K562 (cell line): ENCODE measurements at places on chromosomes 12 and 14. TPM values are rescaled to one million over a fixed set of nuclear protein-coding genes. Genes with fewer than 3 reads are reported as not detected.

- no peak for DNase-seq
Measured at GRCh38 chr12:31482816-31483215, 108.1 kb downstream of the DENND5B start.

DNA sequence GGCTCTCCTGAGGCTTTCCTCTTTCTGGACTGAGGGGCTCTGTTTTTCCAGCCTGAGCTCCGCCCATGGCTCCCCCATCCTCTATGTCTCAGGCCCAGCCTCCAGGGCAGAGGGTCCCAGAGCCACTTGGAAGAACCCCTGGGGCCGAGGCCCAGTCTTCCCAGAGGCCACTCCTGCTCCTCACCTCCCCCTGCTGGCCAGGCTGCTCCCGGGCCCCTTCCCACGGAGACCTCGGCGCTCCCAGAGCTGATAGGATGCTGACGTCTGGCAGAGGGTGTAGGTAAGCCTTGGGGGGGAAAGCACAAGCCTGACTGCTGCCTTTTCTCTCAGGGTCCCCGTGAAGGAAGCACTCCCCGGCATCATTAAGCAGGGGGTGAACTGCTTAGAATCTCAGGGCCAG is 51.4 kb downstream of the ERH start:
- DNase-seq: peak; percentile 61

GRCh38 chr14:75640876-75641275 is 19.8 kb downstream of the ERG28 start:
- DNase-seq: no peak

DNA sequence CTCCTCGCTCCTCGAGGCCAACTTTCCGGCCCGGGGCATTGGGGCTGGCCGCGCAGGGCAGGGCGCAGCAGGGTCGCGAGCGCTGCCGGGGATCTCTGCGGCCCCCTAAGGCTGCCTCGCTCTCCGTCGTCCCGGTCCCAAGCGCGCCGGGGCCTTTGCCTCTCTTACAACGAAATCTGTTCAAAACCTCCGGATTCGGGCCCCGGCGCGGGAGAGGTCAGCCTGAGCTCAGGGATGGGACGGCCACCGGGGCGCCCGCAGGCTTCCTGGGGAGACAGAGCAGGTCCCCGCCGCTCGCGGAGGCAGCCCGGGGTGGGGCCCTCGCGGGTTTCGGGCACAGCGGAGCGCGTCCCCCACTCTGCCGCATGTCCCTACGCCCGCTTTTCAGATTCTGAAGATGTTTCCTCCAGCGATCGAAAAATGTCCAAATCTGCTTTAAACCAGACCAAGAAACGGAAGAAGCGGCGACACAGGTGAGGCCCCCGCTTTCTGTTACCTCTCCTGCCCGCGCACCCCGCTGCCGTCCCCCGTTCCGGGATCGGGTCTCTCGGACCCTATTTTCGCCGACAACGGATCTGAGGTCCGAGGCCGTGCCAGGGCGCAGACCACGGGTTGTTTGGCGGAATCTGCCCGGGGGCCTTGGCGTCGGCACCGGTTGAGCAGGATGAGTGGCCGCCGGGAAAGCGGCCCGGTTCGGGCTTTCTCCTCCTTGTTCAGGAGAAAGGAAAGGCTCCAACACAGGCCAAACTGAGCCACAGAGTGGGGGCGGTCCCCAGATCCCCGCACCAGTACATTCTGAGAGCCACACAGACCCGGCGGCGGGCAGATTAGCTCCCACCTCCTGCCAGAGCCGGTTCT is 1.8 kb downstream of the VSX2 start:
- DNase-seq: no peak

GRCh38 chr12:59472273-59472672 is 123.6 kb upstream of the SLC16A7 start:
- no peak for DNase-seq

DNA sequence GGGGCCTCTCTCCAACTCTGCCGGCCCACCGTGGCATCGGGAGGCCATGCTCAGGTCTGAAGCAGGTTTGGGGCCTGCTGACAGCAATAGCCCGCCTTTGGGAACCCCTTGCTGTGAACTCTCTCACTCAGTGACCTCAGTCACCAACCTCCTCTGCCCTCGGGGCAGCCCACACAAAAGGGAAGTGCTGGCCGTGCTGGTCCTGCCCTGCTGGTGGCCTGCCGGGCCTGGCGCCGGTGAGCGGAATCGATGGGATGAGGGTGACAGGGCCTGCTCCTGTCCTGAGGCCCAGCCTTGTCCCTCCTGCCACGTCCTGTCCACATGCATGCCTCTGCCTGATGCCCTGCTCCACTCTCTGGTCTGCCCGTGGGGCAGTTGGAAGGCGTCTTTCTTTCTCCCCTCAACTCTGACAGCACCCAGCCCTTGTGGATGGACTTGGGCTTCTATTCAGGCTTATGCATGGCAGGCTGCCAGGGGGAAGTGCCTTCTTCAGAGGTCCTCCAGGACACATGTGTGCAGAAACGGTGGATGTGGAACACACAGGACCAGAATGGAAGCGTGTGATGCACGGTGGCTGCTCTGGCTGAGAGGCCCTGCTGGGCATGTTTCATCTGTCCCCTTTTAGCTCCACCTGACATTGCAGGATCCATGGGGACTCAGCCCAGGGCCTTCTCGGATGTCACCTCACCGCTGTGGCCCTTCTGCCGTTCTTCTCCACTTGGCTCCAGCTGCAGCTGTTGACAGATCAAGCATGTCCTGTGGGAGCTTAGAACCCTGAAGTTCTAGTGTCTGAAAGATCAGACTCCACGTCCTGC is 31.9 kb downstream of the IL31 start:
- DNase-seq: no peak

- peak; percentile 1 for DNase-seq
Measured at GRCh38 chr14:30223385-30223785, 295.7 kb upstream of the PRKD1 start.

DNA sequence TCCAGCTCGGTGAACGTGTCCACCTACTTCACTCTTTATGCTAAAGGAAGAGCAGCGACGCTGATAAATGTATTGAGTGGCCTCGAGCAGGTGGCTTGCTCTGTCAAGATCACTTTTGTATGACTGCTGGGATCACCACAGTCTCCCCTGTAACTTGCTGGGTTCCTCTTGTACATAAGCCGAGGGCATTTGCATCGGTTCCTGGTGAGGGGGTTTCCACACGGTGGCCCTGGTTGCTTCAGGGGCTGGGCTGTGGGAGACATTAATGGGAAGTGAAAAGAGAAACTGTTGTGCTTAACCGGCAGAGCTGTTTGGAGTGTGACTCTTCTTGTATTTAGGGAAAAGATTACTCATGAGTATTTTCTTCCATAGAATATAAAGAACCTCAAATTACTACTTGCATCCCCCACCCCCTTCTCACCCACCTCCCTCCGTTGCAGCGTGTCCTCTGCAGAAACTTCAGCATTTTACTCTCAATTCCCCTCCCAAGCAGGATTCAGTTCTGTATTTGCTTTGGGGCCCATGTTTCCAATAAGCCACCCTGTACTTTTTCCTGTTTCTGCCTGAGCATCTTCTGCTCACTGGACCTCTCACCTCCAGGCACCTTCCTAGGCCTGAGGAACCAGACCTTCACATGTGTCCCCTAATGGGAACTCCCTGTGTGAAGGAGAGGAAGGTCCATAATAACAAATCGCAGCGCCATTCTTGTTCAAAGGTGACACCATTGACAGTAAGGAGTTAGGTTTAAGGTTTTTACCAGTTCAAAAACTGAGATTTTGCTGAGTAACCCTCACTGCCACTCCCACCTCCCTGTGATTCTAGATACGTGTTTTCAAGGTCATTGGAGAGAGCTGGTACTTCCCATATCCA is 187.0 kb downstream of the ETV6 start:
- no peak for DNase-seq

DNA sequence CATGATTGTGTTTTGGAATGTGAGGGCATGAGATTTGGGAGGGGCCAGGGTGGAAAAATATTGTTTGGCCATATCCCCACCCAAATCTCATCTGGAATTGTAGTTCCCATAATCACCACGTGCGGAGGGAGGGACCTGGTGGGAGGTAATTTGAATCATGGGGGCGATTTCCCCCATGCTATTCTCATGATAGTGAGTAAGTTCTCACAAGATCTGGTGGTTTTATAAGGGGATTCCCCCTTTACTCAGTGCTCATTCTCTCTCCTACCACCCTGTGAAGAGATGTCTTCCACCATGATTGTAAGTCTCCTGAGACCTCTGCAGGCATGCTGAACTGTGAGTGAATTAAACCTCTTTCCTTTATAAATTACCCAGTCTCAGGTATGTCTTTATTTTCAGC is 15.7 kb downstream of the OR10P1 start:
- DNase-seq: no peak

DNA sequence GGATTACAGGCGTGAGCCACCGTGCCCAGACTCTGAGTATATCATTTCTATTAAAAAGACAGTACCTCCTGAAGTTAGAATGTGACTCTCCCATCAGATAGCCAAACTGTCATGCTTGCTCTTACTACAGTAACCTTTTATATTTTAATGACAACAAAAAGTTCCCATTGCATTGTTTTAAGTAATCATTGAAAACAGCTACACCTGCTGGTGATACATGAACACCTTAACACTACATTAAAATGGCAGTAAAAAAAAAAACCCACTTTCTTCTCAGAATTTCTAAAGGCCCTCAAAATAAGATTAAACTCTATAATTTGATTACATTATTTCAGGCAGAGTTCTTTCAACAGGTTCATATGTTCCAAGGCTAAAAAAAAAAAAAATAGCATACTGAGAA is 76.7 kb downstream of the SH2B3 start:
- DNase-seq: no peak

- DNase-seq: no peak
Measured at GRCh38 chr14:73800970-73801515, 50.6 kb upstream of the PTGR2 start.

DNA sequence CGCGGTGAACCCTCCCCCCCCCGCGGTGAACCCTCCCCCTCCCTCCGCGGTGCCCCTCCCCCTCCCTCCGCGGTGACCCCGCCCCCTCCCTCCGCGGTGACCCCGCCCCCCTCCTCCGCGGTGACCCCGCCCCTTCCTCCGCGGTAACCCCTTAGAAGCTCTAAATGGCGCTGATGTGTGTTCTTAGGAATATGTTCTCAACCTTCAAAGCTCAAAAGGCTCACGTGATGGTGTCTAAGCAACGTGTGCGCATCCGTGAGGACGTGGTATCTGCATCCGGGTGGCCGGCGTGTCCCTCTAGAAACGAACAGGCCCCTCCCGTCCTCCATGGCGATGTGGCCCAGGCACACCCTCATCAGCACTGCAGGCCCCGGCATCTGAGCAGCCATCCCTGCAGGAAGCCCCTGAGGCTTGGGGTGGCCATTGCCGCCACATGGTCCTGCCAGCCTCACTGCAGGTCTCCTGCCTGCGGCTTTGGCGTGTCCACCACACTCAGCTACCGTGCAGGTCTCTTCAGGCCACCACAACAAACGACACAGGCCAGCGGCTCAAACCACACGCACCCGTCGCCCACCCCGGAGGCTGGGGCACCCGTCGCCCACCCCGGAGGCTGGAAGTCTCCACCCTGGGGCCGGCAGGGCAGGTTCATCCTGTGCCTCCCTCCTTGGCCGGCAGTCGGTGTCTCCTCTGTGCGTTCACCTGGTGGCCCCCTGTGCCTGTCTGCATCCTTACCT is 14.5 kb upstream of the FBRSL1 start:
- DNase-seq: no peak

DNA sequence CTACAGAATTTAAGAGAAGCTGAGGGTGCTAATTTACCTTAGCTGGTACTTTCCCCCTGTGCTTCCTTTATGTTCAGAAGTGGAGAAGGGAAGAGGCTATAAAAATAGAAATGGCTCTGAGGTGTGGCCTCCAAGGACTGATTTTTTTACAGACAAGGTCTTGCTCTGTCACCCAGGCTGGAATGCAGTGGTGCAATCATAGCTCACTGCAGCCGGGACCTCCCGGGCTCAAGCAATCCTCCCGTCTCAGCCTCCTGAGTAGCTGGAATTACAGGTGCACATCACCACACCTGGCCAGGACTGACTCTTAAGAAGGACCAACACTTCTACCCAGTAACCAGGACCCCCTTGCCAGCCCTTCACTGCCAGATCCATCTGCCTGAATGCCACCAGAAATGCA is 23.9 kb upstream of the NAP1L1 start:
- DNase-seq: no peak

DNA sequence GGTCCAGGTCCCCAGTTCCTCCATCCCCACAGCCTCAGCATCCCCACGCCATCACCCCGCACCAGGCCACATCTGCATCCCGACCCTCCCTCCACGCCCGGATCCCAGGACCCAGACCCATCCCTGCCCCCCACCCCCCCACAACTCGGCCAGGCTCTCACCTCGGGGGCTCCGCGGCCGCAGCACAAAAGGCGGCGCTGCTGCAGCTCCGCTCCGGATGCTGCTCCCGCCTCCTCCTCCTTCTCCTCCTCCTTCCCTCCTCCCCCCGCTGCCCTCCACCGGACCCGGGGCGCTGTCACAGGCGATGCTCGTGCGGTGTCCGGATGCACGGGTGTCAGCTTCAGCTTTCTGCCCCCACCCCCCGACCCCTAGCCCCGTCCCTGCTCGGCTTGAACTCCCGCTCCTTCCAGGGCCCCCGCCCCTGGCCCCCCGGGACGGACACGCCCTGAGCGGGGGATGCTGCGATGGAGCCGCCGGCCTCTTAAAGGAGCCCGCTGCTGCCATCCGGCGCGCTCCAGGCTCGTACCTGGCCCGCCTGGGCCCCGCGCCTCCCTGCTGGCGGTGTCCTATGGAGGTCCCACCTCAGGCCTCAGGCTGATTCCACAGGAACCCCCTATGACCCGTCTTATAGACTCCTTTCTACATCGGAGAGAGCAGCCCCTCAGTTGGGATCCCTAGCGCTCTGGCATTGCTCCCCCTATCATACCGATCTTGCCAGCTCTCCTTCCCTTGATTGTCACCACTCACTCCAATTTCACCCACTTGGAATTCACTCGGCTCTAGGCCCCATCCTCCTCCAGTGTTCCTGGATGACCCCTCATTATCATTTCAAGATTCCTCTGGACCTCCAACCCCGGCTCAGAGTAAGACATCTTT is at the start of gene MAP3K12:
Gene MAP3K12, minus strand, starts transcription at position 193 of the 876 bp plus-strand sequence. CDS start 12,067 bp downstream, outside the sequence.
- DNase-seq: peak; percentile 47

GRCh38 chr14:100771121-100771800 is 44.6 kb downstream of the DLK1 start:
- peak; percentile 89 for DNase-seq

GRCh38 chr14:99930420-99931274 is 134.6 kb upstream of the EVL start:
- no peak for DNase-seq

GRCh38 chr12:57242329-57242690 is 8.7 kb downstream of the STAC3 start:
- no peak for DNase-seq

- no peak for DNase-seq
Measured at GRCh38 chr12:106010741-106011140, 128.0 kb downstream of the NUAK1 start.

GRCh38 chr12:123773375-123773774 is 11.3 kb downstream of the DNAH10 start:
- DNase-seq: no peak

Gene PRB3
- not detected in 2 replicates for total RNA-seq

Gene SMCO2
- not detected in 2 replicates for total RNA-seq

Gene FOXA1
- 2.4 and 2.5 TPM in 2 replicates for total RNA-seq

Gene GRIP1
- total RNA-seq: 0.75 and 1.1 TPM in 2 replicates

Gene RPL10L
- not detected in 2 replicates for total RNA-seq

Gene LYSET
- 15.9 and 20.1 TPM in 2 replicates for total RNA-seq

Gene MYBPC1
- not detected in 2 replicates for total RNA-seq
